Stromal cell of bone marrow (primary cell): ENCODE measurements at places on chromosomes 5 and 9.
A peak's percentile ranks its signal among the peaks of the same experiment; 100 is the strongest.

- peak; percentile 99 for DNase-seq
Observed at GRCh38 chr9:115690786-115691496, 462.6 kb upstream of the PAPPA start.

- peak; percentile 97 for DNase-seq
Observed at GRCh38 chr5:132263548-132264261, 6.2 kb downstream of the PDLIM4 start.

DNA sequence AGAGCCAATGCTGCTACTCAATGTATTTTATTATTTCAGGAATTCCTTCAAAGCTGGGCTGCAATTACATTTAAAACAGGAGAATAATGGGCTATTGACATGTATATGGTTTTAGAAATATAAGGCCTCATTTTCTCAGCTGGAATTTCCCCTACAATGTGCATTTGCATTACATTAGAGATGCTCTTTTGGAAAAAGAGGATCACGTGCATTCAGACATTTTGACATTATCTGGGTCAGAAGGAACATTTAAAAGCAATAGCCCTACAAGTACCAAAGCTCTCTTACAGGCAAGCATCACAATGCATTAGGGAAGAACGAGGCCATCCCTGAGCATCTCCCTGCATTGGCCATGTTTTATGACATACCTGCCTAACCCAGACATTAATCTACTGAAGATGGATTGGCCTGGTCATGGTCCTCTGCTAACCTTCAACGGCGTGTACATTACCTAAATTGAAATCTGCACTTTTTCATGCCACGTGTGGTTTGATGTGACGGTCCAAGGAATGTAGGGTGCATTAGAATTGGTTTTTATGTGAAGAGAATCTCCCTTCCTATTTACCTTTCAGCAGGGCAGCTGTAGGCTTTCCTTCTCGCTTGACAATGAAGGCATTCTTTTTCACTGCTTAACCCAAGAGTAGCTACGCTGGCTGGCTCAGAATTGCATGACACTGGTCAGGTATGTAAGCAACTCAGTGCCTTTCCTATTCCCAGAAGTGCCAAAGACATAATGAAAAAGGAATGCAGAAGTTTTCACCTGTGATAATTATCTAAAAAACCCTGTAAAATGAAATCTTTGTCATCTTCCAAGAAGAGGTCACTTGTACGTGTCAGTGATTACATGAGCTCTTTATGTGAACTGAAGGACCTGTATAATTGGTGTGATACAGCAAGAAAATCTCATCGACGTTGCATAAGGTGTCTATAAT is 212.3 kb upstream of the MPDZ start:
- DNase-seq: no peak

GRCh38 chr9:21853414-21853813 is 51.0 kb downstream of the MTAP start:
- no peak for DNase-seq

DNA sequence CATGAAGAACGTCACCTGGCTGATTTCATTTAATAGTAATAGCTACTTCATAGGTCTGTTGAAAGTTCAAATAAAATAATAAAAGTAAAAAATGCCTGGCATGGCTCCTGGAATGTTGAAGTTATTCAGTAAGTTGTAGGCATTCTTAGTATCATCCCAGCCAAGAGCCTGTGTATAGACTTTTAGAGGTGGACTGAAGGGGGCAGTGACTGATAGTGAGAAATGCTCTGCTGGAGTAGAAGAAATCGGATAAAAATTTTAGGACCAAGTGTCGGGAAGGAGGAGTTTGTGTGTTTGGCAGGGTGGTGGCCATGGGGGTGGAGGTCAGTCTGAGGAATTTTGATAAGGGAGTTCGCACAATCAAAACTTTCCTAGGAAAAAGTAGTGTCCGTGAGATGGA is 3.6 kb downstream of the ZFP2 start:
- DNase-seq: no peak

- no peak for DNase-seq
Observed at GRCh38 chr9:131025953-131026858, 17.2 kb downstream of the LAMC3 start.

DNA sequence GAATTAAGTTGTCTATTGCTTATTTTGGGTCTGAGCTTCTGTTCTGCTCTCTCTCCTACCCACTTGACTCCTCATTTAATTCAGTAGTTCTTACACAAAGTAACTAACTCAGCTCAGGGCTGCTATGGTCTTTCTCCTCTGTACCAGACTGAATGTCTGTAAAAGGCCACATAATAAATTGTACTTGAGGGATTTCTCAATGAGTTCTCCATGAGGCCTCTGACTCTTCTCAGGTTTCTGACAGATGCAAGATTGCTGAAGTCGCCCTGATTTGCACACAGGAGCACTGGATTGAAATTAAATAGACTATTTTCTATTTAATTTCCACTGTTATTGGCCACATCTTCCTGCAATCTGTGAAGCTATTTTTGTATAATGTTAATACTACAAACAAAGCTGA is 2.9 kb downstream of the IQGAP2 start:
- no peak for DNase-seq

DNA sequence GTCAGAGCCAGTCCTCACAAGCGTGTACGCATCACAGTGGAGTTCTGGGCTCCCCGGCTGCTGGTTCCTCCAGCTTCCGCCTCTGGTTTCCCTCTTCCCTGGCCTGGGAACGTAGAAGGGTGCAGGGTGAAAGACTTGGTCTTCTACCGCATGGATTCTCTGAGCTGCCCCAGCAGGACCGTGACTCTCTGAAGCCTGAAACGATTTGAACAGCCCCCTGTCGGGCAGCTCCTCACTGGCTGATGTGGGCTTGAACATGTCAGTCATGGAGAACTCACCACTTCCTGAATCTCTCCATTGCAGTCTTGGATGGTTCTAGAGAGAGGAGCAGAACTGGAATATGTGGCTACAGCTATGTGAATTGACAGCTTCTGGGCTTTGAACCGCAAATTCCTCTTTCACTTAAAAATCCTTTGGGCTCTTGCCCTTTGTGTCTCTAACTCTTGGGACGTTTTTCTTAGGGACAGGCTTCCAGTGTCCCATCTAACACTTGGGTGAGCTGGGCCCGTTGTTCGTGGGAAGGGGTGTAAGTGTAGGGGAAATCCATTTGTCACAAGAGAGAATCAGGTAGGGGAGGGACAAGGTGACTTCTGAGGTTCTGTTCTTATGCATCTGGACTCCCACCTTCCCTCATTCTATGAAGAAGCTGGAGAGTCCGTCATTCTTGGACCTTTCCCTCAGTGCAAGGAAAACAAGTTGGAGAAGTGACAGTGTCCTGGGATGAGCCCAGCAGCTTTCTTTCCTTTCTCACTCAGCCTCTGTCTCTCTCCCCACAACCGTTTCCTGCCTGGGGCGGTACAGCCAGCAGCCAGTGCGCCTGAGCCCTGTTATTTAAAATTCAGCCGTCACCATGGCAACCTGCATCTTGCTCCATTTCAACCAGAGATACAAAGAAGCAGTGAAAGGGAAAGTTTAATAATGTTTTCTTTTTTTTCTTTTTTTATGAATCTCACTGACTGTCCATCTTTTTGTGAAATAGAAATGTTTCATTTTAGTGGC is 84.7 kb downstream of the PTTG1 start:
- DNase-seq: peak; percentile 48

DNA sequence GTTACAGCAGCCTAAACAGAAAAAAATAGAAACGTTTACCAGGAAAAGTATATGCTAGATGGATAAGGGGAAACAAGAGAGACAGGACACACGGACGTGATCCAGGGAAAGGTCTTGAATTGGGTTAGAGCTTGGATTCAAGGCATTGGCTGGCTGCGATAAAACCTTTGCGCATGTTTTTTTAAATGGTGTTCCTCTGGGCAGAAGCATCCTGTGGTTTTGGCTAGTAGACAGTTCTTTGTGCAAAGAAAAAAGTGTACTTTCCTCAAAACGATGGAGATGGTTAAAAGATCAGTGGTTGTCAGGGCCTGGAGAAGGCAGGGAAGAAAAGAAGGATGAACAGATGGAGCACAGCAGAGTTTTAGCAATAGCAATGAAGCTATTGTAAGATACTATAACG is 37.5 kb upstream of the LIFR start:
- DNase-seq: no peak

DNA sequence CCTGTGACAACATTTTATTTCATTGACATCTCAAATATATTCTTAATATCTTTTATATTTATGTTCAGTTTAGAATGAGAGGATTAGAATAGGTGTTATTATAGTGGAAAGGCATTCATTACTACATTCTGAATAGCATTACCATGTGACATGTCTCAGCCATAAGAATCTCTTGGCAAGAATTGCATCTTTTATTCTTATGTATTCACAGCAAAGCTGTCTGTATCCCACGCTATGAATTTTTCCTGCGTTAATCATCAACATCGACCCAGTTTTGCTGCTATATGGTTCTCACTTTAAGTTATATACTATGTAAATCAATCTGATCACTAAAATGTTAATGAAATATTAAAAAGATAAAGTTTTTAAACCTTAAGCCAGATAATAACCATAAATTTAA is 248.6 kb downstream of the TMEM232 start:
- DNase-seq: no peak

- DNase-seq: no peak
Observed at GRCh38 chr9:86697213-86697612, 250.1 kb downstream of the GAS1 start.

- DNase-seq: no peak
Observed at GRCh38 chr9:79013715-79014610, 557.8 kb upstream of the TLE4 start.

DNA sequence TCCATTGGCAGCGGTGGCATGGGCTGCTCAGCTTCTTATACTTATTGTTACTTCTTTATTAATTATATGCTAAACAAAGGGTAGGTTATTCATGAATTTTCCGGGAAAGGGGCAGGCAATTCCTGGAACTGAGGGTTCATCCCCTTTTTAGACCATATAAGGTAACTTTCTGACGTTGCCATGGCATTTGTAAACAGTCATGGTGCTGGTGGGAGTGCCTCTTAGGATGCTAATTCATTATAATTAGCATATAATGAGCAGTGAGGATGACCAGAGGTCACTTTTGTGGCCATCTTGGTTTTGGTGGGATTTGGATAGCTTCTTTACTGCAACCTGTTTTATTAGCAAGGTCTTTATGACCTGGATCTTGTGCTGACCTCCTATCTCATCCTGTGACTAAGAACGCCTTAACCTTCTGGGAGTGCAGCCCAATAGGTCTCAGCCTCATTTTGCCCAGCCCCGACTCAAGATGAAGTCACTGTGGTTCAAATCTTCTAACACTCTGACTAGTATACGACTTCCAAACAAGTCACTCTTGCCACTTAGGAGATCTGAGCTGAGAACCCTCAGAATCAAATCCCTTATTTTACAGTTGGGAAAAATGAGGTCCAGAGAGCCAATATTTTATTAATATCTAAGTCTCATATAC is 237.5 kb downstream of the TRIM32 start:
- DNase-seq: no peak

GRCh38 chr9:19173598-19174125 is 46.4 kb upstream of the PLIN2 start:
- no peak for DNase-seq

- DNase-seq: no peak
Observed at GRCh38 chr5:146528236-146528635, 12.2 kb upstream of the GPR151 start.

- no peak for DNase-seq
Observed at GRCh38 chr5:61678966-61679365, 346.9 kb downstream of the ZSWIM6 start.

- no peak for DNase-seq
Observed at GRCh38 chr9:89436963-89437625, 60.8 kb downstream of the SEMA4D start.

DNA sequence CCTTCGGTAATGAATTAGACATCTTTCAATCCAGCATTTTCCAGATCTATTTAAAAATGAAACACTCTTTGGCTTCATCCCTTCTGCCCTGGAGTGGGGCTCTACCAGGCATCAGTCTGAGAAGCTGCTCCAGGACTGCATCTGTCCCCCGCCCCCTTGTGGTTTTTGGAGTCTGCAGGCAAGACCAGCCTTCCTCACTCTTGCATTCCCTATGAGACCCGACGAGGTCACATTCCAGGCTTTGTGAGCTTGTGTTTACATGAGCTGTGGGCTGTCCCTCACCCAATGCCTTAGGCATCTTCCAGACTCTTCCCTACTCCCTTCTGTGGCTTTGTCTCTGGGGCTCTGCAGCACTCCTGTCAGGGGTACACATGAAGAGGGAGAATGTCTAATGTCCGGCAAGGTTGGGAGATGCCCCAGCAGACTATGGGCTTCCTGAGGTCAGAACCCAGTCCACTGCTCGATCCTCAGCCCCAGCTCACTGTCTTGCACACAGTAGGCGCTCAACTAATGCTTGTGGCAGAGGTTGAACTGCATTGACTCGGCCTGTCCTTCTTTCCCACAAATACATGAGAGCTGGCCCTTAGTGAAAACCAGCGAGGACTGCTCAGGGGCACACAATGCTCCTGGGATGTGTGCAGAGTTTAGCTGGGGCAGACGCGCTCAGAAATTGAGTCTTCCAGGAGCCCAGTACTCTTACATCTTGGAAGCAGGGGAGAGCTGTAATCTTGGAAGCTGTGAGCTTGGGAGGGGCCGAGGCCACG is 11.7 kb upstream of the GADD45G start:
- no peak for DNase-seq

- peak; percentile 27 for DNase-seq
Observed at GRCh38 chr9:107345327-107345726, 62.2 kb downstream of the RAD23B start.

DNA sequence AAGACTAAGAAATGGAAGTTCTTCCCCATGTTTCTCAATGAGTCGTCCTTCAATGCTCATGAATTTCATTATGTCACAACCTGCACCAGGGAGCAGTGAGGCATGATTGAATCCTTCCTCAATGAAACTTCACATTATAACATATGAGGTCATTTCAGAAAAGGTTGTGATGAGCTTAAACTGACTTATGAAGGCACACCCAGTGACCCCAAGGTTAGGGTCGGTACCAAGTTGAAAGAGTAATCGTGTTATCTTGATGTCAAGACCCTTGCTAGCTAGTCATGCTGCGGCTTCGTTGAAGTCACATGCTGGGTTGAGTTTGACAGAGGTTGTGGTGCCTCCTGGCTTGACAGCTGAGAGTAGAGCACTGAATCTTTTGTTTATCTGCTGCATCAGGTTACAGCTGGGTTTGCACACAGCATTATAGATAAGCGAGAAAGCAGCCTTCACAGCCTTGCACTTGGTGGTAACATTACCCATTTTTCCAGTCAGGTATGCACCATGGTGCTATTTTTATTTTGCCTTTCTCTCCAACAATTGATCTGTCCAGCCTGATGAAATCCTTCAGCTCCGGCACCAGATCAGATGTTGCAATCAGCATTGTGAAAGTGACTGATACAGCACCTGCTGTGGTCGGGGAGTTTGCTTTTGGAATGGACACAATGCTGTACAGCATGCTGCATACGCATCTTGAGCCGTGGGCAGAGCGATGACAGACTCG is 133.2 kb downstream of the ERCC6L2 start:
- no peak for DNase-seq

GRCh38 chr5:95163079-95163478 is 121.8 kb downstream of the MCTP1 start:
- DNase-seq: no peak
